ENCODE measurements at places on chromosomes 2 and 18.
A peak's percentile ranks its signal among the peaks of the same experiment; 100 is the strongest.

- DNase-seq: no peak
These were observed 133.4 kb downstream of the RTP5 start for GRCh38 chr2:242002944-242003343.

DNA sequence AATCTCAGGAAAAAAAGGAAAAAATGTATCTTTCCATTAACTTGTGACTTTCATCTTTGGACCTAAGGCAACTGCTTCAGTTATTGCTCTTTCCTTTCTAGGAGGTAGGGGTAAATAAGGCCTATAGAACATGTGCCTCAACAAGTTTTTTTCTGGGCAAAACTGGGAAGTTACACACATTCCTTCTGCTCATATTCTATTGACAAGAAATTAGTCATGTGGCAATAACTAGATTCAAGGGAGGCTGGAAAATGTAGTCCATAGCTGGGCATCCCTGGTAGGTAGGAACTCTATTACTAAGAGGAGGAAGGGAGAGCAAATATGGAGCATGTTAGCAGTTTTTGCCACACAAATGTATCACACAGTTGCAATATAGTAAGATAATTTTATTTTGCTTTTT, 37.7 kb upstream of the NEMP2 start:
- DNase-seq: no peak

- peak; percentile 97 for DNase-seq
These were observed 129.6 kb upstream of the SLC1A4 start for GRCh38 chr2:64859312-64860212.

DNA sequence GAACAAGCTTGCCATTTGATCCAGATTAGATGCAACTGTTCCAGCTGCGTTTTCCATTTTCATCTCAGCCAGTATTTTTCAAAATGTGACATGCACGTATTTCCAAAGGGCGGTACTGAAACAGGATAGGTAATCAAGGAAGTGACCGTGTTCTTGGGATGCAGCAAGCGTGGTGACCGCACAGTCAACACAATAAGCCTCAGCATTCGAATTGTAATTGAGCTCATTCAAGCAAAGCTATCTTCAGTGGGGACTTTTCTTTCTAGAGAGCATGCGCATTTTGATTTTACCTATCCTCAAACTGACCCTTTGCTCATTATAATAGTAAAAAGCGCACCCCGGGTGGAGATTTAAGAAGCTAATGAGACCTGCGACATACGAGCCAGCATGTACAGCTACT, 3.4 kb upstream of the ALPP start:
- DNase-seq: no peak

DNA sequence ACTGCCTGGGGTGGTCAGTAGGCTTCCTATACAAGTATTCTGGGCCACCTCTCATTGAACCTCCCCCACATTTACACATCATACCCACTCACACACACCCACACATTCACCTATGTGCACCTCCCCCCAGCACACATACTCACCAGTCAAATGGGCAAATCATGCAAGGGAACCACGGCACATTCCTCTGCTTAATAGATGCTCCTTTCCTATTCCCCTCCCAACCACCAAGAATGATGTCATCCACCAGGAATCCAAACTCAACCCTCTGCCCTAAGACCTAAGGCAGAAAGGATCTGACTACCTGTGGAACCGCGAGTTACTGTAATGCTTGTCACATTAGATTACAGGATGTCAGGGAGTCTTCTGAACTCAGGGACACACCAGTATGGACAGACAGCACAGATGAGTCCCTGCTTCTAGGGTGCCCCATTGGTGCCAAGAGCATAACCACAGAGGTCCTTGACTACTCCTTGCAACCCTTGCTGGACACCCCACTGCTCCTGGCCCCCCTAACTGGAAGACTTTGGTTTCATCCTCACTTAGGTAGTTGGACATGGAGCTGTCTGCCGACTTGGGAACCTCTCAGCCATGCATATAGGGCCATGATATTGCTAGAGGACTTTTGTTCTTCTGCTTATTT, 21.5 kb upstream of the CAB39 start:
- no peak for DNase-seq

DNA sequence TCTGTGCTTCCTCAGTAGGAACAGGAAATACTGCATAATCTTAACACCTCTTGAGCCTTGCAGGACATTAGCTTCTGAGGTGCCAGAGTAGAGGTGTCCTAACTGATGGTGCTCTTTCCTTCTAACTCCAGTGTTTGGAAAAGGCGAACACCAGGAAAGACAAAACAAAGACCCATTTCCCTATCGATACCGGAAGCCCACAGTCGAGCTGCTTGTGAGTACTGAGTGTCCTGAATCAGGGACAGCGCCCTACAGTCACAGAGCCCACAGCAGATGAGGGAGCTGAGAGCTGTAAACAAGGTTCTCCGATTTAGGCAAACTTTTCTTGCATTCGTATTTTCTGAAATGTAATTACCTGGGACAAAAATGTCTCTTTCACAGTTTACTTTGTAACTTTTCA, 50.7 kb downstream of the SLC14A2 start:
- no peak for DNase-seq

DNA sequence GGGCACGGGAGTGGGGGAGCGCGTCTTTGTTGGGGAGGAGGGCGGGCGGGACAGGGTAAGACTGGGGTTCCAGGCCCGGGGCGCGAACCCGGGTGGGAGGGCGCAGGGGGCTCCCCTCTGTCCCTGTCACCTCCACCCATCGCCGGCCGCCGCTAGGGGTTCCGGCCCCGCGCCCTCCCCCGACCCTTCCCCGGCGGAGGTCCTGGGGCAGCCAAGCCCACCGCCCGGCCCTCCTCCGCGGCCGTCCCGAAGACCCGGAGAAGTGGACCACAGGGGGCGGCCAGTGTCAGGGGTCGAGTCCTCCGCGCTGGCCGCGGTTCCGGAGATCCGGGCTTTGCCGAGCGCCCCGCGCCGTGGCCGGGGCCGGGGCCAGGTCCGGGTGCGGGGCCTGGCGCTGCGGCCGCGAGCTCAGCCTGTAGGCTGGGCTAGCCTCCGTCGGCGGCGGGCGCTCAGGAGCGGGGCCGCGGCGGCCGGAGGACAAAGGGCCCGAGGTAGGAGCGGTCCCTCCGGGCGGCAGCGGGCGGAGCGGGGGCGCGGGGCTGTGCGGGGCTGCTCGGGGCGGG, 16.6 kb upstream of the E2F6 start:
- DNase-seq: no peak

GRCh38 chr18:13039806-13040205, 48.6 kb downstream of the CEP192 start:
- DNase-seq: no peak

DNA sequence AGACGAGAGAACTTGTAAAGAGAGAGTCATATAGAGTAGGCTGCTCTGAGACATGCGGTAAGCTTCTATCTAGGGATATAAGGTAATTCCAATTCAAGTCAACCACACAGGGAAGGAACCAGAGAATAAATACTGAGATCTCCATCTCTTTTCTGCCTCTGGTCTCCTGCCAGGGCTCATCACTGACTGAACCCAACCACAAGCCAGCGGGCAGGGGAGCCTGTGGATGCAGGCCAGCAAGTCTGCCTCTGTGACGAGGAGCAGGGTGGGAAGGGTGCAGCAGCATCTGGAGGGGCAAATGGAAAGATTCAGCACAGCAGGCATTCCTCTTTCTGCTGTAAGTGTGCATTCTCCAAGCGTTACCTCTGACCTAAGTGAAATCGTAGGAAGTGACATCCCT, 82.2 kb downstream of the ICOS start:
- DNase-seq: no peak

DNA sequence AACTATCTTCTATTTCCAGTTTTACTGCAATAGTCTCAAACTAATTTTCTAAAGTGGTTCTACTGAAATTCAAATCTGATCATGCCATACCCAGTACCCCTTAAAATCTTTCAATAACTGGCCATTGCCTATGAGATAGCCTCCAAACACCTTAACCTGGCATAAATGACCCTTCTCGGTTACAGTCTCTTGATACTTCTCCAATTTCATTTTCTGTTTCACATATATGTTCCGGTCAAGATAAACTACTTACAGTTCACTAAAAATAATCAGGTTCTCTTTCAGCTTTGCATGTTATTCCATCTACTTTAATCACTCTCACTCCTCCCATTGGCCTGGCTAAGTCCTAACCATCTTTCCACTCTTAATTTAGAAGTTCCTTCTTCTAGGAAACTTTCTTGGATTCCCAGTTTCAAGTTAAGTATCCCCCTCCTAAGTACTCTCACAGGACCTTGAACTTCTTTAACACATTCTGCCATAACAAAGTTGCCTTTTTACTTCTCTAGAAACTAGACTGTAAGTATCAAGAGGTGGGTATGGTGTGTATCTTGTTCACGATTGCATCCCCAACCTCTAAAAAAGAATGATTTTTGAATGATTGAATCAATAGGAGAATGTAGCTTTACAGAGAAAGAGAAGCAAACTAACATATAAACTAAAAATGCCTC, 110.2 kb upstream of the RBBP8 start:
- no peak for DNase-seq

GRCh38 chr2:48483916-48484315, 46.0 kb upstream of the STON1 start:
- DNase-seq: no peak

DNA sequence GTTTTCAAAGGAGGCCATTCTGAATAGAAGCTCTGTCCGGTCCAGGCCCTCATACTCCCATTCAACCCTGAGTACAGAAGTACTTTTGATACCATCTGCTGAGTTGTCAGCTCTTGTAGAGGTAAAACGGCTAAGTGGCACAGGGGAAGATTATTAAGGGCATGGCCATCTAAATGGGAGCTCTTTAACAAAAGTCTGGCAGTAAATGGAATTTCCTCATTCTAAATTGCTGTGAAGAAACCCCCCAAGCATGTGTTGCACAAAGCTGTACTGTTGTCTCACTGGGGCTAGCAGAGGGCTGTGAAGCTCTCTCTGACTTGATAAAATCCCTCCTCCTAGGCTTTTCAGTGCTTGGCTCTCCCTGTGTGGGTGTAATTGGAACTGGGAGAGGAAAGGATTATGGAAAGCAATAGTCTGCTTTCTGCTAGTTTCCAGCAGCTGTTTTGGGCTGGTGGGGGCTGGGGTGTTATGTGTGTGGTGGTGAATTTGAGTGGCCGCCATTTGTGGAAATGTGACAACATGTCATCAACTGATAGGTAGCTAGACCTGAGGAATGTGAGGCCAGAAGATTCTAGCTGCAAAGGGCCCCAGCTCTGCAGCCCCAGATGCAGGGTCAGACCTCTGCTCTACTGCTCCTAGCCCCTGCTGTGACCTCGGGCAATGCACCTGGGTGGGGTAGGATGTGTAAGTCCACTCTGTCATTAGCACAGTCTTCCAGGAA, 65.1 kb downstream of the MAP4K4 start:
- no peak for DNase-seq

DNA sequence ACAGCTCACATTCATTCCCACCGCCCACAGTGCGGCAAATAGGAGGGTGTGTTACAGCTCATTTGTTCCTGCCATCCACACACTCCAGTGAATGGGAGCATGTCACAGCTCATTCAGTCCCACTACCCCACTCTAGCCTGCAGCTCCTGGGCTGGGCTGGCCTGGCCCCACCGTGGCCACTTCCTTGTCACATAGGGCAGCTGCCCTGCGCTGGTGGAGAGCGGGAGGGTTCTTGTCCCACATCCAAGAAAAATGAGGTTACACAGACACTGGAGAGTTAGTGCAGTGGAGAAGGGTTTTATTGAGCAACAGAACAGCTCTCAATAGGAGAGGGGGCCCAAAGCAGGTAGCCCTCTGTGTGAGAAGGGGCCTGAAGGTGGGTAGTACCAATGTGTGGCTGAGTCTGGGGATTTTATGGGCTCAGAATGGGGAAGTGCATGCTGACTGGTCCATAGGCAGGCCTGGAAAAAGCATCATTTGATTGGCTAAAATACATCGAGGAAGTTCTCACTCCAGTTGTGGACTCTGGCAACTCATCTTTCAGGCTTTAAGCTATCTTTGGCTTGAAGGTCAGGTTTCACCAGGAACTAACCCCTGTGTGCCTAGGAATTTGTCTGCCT, 249.7 kb downstream of the ETAA1 start:
- no peak for DNase-seq

DNA sequence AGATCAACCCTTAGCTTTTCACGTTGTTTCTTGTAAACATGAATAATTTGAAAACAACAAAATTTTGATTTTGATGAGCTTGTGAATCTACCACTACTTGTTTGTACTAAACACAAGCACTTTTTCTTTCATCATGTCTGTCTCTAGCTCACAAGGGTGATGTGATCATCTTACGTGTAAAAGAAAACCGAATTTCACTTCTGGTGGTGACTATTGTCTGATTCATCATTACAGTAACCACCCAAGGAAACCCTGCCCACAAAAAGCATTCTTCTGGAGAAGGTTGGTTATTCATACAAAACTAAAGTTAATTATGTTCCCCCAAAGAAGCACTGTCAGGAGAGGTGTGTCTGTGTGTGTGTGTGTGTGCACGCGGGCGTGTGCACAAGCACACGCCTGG, 285.4 kb downstream of the ZNF516 start:
- DNase-seq: no peak

DNA sequence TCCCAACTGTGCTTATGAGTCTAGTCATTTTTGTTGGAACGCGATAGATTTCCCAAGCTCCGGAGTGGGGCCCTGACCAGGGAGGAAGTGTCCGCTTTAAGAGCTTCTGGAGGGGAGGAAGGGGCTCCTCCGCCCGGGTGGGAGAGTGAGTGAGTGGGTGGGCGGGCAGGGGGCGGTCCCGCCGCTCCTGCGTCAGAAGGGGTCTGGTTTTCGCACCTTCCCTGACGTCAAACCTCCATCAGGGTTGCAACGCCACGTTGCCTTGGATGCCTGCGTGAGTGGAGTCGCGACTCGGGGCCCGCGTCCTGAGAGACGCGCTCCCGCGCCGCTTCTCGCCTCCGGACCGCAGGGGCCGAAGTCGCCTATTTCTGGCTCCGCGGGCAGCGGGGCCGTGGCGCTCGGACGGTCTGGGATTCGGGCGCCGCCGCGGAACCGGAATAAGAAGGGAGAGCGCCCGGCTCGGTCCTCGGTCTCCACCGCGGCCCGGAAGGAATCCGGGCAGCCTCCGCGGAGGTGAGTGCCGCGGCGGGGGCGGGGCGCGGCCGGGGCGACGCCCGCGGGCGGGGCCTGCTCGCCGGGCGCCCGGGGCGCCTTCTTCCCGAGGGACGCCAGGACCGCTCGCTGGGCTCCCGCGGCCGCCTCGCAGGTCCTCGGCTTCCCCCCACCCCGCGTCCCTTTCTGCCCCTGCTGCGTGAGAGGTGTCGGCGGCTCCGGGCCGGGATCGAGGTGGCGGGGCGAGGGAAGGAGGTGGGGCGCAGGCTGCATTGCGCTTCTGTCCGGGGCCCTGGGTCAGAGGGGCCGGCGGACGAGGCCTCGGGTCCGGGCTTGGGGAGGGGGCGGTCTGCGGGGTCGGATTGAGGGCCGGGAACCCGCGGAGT, at the start of gene ZDBF2:
TSS of gene ZDBF2 (plus strand) at position 230 of the 878 bp plus-strand sequence. CDS start 7,187 bp downstream, outside the sequence.
- peak; percentile 69 for DNase-seq

- DNase-seq: no peak
These were observed 21.9 kb downstream of the MC2R start for GRCh38 chr18:13893418-13893760.

DNA sequence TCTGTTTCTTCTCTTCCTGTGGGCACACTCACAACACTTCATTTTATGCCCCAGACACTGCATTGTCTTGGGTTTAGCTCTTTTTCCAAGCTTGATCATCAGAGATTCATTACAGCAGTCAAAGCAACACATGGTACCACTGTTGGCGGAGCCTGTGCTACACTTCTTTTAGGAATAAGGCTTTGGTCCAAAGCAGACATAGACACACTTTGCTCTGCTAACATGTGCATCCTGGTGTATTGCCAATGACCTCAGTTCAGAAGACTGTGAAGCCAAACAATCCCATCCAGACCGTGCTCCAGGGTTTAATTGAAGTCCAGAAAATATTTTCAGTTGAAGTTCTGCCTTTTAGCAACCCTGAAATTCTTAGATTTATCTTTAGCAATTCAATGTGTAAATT, 354.6 kb upstream of the RAB12 start:
- DNase-seq: no peak
